ENCODE measurements at places on chromosomes 13 and 19. TPM values are rescaled to one million over a fixed set of nuclear protein-coding genes. Genes with fewer than 3 reads are reported as not detected.

SIGLEC5 gene
- 1.0 TPM for total RNA-seq

NCR1 gene
- total RNA-seq = not detected

CLEC4M gene
- total RNA-seq = not detected

ZNF738 gene
- 0.97 TPM for total RNA-seq

DAND5 gene
- total RNA-seq = not detected

SUGT1 gene
- total RNA-seq = 42.1 TPM

IL17D gene
- 3.8 TPM for total RNA-seq

IZUMO2 gene
- not detected for total RNA-seq

TSEN34 gene
- total RNA-seq = 43.0 TPM

GNA15 gene
- total RNA-seq = 0.91 TPM

TMEM238 gene
- total RNA-seq = 4.7 TPM

CEACAM4 gene
- 2.7 TPM for total RNA-seq
